ENCODE measurements at places on chromosomes 7 and 10.

DNA sequence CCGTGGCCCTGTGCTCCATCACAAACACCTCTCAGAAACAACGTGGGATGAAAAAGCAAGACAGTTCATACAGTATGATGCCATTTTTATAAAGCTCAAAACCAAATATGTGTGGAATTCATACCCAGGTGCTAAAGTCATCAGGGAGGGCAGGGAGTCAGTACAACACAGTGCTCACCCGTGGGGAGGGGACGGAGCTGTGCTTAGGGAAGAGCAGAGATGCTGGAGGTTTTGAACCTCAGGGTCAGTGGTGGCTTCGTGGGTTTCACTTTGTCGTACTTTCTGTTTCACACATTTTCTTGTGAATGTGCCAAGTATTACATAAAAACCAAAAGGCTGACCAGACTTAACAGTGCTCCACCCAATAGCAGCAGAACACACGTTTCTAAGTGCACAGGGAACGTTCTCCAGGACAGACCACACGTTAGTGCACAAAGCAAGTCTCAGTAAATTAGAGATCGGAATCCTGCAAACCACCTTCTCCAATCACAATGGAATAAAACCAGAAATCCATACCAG, 21.2 kb downstream of the ZMIZ2 start:
- DNase-seq: no peak

DNA sequence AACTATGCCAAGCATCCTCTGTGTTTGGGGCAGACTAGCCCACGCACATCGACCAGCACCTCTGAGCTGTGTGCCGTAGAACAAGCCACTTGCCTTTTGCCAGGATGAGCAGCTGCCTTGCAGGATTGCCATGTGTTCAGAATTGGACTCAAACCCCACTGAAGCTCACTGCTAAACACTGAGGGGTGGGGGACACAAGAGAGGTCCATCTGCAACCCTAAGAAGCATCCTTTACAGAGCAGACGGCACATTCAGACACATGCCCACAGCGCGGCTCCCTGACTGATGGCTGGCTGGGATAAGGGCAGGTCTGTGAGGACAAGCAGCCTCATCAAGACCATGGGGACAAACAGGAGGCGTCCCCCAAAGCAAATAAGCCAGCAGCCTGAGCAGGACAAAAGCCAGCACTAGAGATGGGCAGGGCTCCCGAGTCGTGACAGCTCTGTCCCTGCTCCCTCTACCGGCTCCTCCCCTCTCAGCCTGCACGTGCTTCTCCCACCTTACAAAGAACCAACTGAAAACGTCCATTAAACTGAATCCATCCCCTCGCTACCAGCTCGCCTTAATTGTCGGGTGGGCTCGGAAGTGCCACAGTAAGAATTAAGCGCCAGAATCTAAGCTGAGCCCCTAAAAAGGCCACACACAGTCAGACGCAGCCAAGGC, 114.2 kb downstream of the PRKAG2 start:
- no peak for DNase-seq

DNA sequence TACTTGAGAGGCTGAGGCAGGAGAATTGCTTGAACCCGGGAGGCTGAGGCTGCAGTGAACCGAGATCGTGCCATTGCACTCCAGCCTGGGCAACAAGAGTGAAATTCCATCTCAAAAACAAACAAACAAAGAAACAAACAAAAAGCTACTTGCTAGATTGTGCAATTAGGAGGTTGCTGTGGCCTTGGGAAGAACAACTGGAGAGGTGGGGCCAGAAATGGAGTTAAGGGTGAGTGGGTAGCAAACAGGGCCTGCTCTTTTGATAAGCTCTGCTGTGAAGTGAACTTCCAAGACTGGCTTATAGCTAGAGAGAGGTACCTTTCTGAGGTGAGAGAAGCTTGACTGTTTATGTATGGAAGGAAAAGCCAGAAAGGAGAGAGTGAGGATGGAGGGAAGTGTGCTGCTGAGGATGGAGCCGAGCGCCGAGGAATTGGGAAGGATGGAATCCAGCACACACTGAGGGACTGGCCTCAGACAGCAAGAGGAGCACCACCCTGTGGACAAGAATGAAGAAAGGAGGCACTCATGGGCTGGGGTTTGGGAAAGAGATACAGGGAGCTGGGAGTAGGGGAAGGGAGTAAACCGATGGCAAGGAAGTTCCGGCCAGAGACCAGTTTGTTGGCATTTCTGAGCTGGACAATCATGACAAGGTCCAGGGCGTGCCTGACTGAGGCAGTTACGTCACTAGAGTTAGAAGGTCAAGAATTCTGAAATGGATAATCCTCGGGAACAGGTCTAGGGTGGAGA, 7.0 kb upstream of the RPEL1 start:
- DNase-seq: no peak

- DNase-seq: no peak
These were observed 227.8 kb upstream of the INHBA start for GRCh38 chr7:41930538-41931262.

GRCh38 chr7:29556405-29557195, 7.0 kb upstream of the PRR15 start:
- DNase-seq: no peak

- DNase-seq: no peak
These were observed 68.0 kb upstream of the SAMD8 start for GRCh38 chr10:75043256-75044131.

DNA sequence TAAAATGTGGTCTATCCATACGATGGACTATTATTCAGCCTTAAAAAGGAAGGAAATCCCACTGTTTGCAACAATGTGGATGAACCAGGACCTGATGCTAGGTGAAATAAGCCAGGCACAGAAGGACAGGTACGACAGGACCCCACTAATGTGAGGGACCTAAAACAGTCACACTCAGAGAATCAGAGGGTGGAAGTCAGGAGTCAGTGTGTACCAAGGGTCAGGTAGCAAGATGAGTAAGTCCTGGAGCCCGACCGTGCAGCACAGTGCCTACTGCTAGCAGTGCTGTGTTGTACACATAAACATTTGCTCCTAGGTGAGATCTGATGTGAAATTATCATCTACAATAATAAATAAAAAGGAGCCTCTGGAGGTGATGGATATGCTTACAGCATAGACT, 322.3 kb downstream of the GLRX3 start:
- no peak for DNase-seq
